NCI-H1048 (cell line): ENCODE measurements at places on chromosomes 7 and 10.

DNA sequence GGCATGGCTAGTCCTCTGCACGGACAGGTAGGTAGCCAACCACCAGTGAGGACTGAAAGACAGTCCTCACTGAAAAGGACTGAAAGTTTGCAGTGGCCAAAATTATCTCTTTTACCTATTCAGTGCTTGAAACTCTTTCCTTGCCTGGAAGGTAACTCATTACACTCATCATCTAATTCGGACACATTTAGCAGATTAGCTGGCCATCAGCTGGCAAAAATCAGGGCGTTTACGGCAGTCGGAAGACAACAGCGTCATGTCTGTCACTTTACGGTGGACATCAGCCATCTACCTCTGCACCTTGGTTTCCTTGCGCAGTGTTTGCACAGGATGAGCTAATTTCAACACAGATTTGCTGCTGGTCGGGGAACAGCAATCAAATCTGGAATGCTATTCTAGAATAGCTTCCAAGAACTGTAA lies 740 bp downstream of the ANXA7 start:
- DNase-seq: no peak

DNA sequence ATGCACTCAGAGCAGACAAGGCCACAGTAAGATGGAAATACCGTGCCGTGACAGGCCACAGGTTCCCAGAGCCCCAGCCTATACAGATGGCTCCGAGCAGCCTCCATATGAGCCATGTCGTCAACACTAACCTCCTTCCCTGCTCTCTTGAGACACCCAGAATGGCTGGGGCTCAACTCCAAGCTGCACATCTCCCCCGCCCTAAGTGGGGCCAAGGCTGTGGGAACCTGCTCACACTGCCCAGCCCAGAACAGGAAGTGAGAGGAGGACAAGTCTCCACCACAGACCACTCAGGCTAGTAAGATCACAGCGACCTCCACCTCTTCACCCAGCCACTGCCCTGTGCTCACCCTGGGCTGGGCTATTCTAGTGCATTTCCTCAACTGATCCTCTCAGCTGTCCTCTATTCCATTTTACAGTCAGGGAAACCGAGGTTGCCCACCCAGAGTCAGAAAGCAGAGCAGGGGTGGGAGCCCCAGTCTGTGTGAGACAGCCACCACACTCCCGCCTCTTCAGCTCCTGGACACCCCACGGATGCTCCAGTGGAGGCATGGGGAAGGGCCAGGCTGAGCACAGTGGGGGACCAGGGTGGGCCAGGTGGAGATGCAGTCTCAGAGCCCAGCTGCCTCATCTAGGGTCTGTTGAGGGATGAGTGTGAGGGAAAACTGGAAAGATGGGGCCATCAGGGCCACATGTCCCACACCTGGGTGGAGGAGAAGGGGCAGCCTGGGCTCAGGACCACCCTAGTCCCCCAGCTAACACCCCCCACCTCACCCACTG lies 11.6 kb downstream of the GRID1 start:
- no peak for DNase-seq

DNA sequence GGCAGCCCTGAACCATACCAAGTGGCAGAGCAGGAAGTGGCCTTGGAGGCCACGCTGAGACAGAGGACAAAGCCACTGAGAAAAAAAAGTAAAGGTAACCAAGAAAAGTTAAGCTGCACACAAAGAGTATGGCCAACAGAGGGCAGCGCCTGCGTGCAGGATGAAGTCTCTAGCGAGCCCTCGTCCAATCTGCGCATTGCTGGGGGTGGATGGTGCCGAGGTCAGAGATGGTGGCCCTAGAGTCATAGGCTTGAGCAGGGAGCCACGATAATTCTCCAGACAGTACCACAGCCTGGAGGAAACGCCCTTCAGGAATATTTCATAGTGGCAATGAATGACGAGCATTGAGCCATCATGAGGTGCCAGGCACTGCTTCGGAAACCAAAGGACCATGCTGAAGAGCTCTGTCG lies 9.7 kb downstream of the ATP6V0E2 start:
- DNase-seq: peak; percentile 12

DNA sequence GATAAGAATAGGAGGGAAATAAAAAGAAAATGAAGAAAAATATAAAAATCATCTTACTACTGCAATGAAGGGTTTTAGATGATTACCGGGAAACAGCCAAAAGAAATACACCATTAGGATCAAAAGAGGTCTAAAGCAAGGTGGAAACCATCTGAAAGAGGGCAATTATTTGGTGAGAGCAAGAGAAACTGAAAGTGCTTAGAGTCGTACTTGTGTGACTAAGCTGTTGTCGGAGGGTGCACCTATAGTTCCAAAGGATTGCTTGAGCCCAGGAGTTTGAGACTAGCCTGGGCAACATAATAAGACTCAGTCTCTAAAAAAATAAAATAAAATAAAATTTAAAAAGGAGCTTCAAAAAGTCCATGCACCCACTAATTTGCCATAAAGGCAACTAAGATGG lies 169.5 kb downstream of the DKK1 start:
- DNase-seq: no peak

DNA sequence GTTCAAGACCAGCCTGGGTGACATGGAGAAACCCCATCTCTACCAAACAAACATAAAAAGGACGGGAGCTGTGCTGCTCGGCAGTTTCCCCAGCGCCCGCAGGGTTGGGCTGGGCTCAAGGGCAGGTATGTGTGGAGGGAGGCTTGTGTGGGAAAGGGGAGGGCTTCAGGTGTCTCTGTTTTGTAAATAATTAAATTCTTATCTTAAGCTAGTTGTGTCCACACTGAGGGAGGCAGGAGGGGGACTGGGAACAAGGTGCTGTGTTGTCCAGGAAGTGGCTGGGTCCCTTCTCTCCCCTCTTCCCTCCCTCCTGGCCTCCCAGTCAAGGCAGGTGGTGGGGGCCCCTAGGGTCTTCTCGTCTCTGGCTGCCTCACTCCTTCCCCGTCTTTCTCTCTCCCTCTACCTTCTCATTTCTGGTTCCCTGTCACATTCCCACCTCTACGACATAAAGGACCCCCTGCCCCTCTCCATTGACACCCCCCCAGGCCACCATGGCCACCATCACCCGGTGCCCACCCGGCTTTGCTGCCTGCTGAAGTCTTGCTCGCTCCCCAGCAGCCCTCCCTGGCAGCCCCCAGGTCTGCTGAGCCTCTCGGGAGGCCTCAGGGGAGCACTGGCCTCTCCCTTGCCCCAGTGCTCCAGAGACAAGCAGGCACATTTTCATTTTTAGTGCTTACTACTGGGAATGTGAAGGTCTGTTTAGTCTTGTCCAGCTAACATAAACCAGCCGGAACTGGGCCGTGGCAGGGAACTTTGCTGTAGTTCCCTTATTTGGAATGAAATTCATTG lies 19.3 kb downstream of the NEURL1 start:
- DNase-seq: no peak

DNA sequence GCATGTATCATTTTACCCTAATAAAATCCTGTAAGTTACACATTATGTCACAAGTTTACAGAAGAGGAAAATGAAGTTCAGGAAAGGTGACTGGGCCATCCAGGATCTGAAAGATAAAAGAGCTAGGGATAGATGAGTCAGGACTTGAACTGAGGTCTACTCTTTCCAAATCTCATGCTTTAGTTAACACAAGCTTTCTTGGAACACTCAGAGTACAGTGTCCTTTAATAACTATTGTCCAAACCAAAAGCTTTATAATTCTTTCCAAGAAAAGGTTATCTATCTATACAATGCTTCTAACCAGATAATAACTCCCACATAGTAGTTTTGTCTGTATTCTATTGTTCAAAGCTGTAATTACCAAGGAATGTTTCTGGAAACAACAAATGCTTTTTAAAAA lies 164.6 kb downstream of the LRRN3 start:
- no peak for DNase-seq

GRCh38 chr7:149722356-149722957 lies 50.9 kb downstream of the ZNF467 start:
- DNase-seq: no peak

- DNase-seq: no peak
Observed at GRCh38 chr7:54817152-54817551, 58.1 kb upstream of the SEC61G start.

- DNase-seq: no peak
Observed at GRCh38 chr10:33347211-33347610, 12.7 kb upstream of the NRP1 start.

DNA sequence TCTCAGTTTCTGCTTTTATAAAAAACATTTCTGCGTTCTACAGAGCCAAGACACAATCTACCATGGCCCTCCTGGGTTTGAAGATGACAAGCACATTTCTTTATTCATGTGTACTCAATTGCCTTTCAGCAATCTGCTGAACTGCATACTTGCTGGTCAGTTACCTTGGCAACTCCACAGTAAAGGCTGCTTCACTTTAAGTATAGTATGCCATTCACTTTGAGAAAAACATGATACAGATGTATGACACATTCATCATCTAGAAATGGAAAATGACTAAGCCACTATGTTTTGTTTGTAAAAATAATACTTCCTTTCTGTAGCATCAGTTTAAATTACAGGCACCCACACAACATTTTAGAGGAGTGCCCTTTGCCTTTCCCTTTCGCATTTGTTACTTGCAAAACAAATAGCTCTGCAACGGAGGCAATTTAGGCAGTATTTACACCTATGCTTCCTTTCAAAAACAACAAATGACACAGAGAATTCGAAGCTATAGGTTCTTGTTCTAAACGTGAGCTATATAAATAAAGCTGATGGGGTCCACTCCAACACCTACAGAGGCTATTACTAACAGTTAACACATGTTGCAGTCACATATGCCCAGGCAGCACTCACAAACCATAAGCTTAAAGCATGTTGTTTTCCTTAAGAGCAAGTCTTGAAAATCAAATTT lies 23.5 kb downstream of the SGCE start:
- DNase-seq: no peak

GRCh38 chr7:21371360-21371759 lies 56.5 kb upstream of the SP4 start:
- DNase-seq: no peak

DNA sequence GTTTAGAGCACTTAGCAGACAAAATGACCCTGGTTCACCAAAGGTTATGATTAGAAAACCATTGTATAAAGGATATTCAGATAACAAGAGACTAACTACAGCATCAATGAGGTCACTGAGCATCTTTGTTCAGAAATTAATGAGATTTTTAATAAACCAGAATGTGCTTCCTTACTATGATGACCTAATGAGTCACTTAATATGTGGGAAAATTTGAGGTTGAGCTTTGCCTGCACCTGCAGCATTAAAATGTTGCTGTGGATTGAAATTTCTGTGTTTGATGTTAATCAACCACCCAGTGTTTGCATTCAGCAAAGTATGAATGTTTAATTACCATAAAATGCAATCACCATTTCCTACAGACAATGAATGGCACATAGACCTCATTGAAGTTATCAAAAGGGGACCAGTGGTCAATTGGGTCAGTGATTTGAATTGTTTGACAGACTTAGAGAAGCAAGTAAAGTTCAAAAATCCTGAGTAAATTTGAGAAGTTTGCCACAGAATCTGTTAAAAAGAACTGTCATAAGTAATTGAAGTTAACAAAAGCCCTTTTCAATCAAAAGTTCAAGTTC lies 45.8 kb downstream of the EXOC6 start:
- no peak for DNase-seq

DNA sequence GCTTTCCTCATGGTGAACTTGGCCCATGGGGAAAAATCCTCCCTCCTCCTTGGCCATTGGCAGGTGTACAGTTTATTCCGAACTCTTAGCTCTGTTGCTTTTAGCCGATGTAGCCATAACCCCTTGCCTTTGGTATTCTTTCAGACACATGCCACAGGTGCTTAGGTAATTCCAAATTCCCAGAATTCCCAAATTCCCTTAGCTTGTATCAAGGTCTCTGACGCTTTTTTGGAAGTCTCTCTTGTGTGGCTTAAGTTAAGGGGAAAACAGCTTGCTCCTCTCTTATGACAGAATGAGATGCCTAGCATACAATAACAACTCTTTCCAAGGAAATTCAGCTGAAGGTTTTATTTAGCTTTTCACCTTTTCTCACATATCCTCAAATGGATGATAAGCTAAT lies 68.0 kb downstream of the SUGCT start:
- DNase-seq: no peak

GRCh38 chr7:30173058-30173897 lies 38.5 kb downstream of the MTURN start:
- no peak for DNase-seq

DNA sequence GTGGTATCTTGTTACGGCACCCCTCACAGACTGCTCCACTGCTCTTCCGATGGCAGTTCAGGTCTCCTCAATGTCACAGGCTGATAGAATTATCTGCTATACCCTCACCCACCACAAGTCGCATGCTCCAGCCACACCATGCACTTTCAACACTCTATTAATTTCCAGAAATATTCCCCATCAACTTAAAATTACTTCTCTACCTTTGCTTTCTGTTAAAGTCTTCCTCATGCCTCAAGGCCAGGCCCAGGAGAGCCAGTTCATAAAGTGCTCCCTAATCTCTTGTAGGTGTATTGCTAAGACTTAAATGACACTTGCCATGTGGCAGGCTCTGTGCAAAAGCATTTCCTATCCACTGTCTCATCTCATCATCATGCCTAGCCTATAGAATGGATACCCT lies 105.9 kb upstream of the ARID5B start:
- DNase-seq: no peak

DNA sequence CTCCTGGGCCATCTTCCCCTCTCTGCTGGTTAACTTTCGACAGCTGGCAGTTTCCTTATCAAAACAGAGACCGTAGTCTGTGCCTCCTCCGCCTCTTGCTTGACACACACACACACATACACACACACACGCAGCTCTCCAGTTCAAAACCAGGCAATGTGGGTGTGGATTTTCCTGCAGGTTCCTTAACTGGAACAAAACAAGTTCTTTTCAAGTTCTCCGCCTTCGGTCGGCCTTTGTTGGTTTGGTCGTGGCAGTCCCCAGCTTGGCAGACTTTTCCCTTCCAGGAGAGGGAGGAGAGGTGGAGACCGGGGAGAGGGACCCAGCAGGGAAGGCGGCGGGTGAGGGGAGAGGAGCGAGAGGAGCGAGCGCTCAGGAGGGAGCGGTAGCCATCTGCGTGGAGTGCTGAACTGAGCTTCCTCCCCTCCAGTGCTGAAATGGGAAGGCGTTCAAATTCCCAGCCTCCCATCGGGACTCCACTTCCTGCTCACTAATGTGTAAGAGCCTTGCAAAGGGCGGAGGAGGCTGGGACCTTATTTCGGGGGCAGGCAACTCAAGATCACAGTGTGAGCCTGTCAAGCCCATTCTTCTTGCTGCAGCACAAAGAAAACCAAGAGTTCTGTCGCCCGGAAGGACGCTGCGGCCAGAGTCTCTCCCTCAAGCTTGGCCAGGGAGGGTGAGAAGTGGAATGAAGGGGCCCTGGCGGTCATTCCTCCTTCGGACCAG lies 120.6 kb downstream of the PRPF18 start:
- no peak for DNase-seq
